ENCODE measurements at places on chromosomes 16 and 17.

GRCh38 chr17:50841949-50842354 lies 6.6 kb downstream of the WFIKKN2 start:
- peak; percentile 18 for DNase-seq

DNA sequence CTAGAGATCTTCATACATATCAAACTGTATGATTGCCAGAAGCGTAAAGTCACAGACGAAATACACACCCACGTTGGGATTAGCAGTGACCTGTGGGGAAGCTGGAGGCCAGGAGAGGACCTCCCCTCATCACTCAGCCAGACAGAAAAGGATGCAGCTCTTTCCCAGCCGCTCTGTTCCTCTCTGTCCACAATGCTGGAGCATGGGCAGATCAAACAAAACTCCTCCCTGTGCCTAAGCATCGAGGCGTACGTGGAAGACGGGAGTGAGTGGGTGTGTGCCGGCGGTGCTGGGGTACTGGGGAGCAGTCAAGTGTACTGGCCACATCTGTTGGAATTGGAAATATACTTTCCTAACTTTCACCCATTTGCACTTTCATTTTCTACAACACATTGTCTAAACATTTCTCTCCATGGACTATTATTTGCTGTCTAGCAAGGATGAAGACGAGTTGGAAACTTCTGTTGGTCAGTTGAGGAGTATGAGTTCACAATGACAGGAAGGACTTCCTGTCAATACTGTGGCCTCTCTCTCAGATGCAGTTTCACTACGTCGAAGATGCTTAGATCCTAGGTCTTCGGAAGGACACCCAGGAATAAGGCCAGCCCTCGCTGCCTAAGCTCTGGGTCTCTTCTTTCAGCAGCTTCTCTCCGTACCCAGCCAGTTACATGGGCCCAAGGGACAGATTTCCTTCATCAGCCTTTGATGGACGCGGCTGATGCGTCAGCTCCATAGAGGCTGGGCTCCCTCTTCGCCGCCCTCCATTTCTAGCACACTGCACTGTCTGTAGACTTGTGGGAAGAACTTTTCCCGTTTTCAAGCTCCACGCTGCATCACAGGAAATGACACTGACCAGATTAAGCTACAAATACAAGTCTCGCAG lies 30.6 kb upstream of the ENDOV start:
- no peak for DNase-seq

DNA sequence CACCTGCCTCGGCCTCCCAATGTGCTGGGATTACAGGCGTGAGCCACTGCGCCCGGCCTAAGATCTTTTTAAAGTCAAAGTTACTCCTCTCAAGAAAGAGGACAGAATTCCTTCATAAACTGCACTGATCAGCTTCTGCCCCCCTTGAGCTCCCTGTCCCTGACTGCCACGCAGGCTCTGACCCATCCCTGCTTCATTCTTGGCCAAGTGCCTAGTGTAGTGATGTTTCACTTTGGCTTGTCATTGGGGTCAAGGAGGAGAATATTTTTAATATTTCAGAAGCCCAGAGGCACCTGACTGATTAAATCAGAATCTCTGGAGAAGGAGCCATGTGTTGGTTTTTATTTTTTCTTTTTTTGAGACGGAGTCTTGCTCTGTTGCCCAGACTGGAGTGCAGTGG lies 9.1 kb downstream of the MRM1 start:
- DNase-seq: no peak

DNA sequence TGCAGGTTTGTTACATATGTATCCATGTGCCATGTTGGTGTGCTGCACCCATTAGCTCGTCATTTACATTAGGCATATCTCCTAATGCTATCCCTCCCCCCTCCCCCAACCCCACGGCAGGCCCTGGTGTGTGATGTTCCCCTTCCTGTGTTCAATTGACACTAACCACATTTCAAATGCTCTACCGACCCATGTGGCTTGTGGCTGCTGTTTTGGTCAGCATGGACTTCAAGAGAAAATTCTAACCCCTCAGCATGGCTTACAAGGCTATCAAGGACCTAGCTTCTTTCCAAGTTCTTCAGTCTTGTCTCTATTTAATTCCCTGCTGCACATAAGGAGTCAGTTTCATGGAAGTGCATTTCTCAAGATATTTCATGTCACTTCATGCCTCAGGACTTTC lies 52.9 kb downstream of the MMD start:
- DNase-seq: no peak

- no peak for DNase-seq
These were observed 34.5 kb downstream of the USP7 start for GRCh38 chr16:8929086-8929748.

DNA sequence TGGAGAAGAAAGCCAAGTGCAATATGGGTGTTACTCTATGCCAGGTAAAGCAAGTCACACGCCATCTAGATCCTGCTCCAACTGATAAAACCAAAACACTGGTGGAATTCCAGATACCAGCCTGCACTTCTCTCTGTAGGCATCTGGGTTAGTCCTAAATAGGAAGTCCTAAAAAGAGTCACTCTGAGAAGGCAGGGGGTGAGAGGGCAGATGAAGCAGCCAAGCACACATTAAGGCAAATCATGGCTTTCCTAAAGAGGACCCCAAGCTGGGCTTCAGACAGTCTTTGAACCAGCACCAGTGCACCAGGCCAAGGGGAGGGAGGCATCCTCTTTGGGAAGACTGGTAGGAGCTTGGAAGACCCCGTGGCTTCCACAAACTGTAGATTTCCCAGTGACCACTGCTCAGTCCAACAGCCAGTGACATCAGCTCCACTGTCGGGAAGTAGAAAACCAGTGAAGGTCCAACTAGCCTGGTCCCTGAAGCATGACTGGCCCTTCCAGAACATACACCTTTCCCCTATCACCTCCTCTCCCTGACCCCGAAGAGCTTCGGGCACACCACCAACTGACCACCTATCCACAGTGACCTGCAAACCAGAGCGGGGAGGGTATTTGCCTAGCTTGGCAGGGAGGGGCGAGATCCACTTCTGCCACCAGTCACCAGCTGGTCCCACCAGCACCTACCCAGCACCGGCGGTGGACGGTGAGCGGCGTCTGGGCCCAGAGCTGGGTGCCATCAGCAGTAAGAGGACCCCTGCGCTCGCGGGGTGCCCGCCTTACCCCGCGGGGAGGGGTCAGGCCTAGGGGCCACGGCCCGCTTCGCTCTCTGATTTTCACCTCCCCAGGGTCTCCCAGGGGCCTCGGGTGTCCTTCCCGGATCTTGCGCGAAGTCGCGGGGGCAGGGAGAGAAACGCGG lies 1.0 kb downstream of the LITAF start:
- no peak for DNase-seq

DNA sequence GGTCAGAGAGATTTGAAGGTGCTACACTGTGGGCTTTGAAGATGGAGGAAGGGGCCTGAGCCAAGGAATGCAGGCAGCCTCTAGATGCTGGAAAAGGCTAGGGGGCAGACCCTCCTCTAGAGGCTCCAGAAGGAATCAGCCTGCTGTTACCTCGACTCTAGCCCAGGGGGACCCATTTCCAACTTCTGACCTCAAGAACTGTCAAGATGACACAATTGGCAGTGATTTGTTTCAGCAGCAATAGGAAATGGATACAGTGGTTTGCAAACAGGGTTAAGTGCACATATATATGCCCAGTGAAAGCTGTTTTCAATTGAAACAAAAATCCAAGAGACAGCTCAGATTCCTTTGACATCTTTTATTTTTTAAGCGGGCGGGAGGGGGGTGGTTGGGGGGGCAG lies 3.7 kb upstream of the ZDHHC1 start:
- no peak for DNase-seq

GRCh38 chr17:76657505-76658241 lies 14.1 kb upstream of the ST6GALNAC1 start:
- no peak for DNase-seq

GRCh38 chr17:76972046-76972641 lies 103.9 kb downstream of the MGAT5B start:
- no peak for DNase-seq

- no peak for DNase-seq
These were observed 49.3 kb downstream of the NXN start for GRCh38 chr17:930258-930657.
